Right hindlimb (tissue), 1 donor: ENCODE measurements at places on chromosomes 6 and 20.

DNA sequence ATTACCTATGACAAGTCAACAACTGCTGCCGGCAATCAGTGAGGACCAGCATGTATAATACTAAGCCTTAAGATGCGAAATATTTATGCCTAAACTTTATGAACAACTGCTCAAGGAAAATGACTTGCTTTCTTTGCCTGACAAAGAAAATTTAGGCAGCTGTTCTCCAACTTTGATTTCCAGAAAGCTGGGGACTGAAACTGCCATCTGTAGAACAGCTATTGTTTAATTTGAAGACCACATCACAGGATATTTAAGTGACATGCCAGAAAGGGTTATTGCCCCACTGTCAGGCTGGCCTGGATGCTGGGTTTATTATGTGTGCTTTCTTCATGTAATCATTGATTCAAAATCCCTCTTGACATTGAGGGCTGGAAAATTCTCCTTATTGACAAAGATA, 153.9 kb upstream of the ENPP5 start:
- DNase-seq: no peak

- peak; percentile 17 for DNase-seq
Measured at GRCh38 chr6:31621320-31621939, 915 bp downstream of the PRRC2A start.

DNA sequence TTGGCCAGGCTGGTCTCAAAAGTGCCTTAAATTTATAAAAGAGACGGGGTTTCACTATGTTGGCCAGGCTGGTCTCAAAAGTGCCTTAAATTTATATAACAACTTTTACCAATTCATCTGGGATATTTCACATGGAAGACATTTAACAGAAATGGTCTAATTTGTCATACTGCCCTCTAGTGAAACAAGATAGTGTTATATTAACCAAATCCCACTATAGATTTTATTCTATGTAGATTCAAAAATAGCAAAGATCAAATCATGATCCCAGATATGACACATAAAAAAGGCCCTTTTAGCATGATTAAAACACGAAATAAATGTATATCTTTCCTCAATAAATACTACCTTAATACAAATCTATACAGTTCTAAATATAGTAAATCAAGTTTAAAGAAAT, 102.8 kb upstream of the TFAP2D start:
- no peak for DNase-seq

- no peak for DNase-seq
Measured at GRCh38 chr20:4017051-4017712, 1.8 kb upstream of the RNF24 start.

DNA sequence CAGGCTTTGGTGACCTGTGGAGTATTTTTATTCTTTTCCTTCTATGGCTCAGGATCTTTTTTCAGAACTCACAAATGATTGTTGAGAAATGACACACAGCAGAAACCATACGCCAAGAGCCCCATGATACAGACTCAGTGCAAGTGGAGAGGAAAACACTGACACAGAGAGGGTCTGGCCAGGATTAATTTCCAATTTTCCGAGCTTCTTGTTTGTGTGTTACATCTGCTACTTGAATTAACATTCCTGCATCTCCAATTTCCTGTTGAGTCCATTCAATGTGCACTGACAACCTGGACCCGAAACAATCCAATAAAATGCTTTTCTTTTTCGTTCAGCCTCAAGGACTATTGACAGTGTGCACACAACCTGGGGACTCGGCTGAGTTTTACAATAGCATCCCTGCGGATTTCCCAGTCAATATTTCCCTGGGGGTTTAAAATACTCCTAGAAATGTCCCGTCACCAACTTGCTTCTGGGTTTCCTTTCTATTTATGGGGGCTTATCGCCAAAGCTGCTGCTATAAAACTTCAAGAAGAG, 4.9 kb upstream of the MLN start:
- no peak for DNase-seq

DNA sequence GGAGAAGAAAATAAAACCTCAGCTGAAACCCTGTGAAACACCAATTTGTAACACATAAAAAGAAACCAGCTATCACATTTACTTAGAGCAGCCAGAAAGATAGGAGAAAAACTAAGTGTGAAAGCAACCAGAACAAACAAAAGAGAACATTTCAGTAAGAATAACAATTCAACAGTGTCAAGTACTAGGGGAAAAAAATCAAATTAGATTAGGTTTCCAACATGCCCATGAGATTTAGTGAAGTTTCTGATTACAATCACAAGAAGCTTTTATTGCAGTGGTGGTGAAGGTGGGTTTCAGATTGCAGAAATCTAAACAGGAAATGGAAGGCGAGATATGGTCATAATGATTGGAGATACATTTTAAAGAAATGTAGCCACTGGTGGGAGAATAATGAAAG, 22.1 kb upstream of the TRDN start:
- no peak for DNase-seq

DNA sequence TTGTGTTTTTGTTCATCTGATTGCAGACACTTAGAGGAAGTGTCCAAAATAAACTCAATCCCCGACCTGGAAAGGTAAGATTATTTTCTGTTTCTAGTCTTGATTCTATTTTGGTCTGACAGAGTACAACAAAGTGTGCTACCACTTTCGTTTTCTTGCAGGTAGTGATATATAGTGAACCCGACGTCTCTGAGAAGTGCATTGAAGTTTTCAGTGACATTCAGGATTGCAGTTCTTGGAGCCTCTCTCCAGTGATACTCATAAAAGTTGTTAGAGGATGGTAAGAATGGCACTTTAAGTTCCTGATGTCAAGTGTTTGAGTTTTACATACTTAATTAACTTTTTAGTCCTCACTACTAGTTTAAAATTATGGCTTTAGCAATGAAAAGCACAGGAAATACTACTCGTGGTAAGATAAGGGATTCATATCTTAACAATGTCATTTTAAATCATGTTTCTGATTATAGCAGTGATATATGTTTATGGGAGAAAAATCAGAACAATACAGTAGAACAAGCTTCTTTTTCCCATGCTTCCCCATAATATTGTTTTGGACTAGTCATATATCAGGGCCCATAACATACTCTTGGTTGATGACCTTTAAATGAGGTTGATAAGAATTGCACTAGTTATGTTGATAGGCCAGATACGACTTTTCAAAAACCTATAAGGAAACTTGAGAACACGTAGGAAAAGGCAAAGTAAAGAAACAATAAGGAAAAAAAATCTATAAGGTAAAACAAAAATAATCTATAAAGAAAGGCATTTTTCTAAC, 104.0 kb downstream of the RTN4IP1 start:
- no peak for DNase-seq

GRCh38 chr6:143955971-143956370, 52.1 kb downstream of the PLAGL1 start:
- DNase-seq: no peak

- DNase-seq: no peak
Measured at GRCh38 chr6:108676555-108676954, 115.8 kb downstream of the FOXO3 start.

DNA sequence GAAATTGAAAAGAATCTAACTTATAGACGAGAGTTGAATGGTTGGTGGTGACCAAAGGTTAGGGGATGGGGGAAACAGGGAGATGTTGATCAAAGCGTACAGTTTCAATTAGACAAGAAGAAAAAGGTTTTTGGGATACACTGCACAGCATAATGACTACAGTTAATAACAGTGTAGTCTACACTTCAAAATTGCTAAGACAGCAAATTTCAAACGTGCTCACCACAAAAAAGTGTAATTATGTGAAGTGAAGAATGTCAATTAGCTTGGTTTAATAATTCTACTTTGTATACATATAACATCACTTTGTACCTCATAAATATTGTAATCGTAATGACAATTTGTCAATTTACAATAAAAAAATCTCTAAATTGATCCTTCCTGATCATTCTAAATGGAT, 267.5 kb downstream of the RNGTT start:
- DNase-seq: no peak

- no peak for DNase-seq
Measured at GRCh38 chr20:46592580-46593362, 42.3 kb upstream of the OCSTAMP start.

- no peak for DNase-seq
Measured at GRCh38 chr20:11248687-11249638, 575.2 kb upstream of the JAG1 start.

GRCh38 chr6:170160628-170161611, 130.0 kb downstream of the DLL1 start:
- DNase-seq: no peak

DNA sequence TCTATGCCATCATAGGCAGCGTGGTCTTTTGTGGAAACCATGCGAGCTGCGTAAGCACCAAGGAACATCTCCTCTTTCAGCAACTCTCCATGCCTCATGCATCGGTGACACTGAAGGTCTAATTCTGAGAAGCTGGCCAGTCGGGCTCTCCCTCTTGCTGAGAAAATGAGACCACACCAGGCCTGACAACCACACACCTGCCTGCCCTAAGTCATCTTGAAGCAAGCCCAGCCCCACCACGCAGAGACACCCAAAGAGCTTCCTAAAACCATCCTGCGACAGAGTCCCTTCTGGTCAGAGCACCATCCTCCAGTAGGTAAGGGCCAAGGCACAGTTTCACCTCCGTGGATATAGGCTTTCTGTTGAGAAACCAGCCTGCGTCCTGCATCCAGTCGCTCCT, 26.6 kb downstream of the PREX1 start:
- no peak for DNase-seq

DNA sequence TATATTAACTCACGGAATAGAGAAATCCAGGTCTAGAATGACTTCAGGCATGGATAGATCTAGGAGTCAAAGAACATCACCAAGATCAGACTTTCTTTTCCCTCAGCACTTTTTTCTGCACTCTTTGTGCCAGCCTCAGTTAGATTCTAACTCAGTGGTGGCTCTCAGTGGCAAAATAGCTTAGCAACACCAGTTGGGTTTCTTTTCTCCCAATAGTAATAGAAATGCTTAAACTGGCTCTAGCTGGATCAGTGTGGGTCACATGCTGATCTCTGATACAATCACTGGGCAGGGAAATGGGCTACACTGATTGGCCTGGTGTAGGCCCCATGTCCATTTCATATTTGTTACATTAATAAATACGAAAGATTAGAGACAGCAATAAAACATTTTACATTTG, 44.2 kb upstream of the ARFGEF2 start:
- DNase-seq: no peak

GRCh38 chr6:86595641-86596040, 341.7 kb upstream of the HTR1E start:
- DNase-seq: no peak

GRCh38 chr6:36968266-36968977, 13.9 kb downstream of the PI16 start:
- no peak for DNase-seq
